ENCODE measurements at places on chromosomes 7 and 10.

DNA sequence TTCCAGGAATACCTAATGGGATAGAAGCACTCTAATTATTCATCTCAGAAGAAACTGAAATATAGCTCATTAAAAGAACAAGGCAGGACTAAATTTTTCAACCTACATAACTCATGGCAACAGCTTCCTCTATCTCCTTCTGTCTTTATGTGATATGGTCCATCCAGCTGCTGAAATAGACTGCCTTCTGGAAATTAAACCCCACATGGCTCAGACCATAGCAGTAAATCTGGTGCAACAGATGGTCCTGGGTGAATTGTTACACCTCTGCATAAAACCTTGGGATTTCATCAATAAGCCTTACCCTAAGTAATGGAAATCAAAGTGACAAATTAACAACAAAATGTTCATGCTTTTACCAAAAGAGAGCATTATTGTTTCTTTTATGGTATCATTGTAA is 205.6 kb upstream of the CSTF2T start:
- DNase-seq, result no peak

- no peak for DNase-seq
Observed at GRCh38 chr7:12907774-12908173, 220.3 kb downstream of the ARL4A start.

GRCh38 chr10:46216003-46216634 is 70.7 kb upstream of the ANTXRL start:
- no peak for DNase-seq

DNA sequence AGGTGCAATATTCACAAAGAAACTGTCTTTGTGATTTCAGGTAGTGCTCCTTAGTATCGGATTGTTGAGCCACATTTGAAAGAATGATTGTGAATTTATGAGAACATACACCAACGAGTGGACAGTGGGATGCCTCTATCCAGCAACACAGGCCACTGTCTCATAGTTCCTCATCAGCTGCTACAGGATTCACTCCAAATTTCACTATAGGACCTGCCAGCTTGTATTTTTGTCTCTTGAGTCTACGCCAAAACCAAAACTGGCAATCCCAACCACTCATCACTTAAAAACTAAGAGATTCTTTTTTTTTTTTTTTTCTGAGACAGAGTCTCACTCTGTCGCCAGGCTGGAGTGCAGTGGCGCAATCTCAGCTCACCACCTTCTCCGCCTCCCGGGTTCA is 964.5 kb downstream of the CNTNAP2 start:
- DNase-seq, result no peak

GRCh38 chr10:4315551-4315950 is 510.5 kb upstream of the AKR1E2 start:
- DNase-seq, result peak; percentile 66

DNA sequence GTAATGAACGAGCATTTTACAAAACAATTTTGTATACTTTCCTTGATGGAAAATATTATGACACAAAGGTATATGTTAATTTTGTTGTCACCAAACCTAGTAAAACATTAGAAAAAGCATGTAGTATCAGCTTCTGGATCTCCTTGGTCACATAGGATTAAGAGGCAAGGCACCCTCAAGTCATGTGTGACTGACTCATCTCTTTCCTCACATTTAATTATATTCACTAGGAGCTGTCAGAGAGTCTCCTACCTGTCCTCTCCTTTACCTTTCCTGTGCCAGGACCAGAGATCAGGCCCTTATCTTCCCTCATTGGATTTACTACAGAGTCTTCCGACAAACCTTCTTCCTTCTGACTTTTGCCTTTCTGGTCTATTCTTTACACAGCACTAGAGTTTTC is 111.3 kb upstream of the RPA3 start:
- DNase-seq, result no peak

GRCh38 chr10:6148908-6149307 is 53.8 kb upstream of the PFKFB3 start:
- no peak for DNase-seq

DNA sequence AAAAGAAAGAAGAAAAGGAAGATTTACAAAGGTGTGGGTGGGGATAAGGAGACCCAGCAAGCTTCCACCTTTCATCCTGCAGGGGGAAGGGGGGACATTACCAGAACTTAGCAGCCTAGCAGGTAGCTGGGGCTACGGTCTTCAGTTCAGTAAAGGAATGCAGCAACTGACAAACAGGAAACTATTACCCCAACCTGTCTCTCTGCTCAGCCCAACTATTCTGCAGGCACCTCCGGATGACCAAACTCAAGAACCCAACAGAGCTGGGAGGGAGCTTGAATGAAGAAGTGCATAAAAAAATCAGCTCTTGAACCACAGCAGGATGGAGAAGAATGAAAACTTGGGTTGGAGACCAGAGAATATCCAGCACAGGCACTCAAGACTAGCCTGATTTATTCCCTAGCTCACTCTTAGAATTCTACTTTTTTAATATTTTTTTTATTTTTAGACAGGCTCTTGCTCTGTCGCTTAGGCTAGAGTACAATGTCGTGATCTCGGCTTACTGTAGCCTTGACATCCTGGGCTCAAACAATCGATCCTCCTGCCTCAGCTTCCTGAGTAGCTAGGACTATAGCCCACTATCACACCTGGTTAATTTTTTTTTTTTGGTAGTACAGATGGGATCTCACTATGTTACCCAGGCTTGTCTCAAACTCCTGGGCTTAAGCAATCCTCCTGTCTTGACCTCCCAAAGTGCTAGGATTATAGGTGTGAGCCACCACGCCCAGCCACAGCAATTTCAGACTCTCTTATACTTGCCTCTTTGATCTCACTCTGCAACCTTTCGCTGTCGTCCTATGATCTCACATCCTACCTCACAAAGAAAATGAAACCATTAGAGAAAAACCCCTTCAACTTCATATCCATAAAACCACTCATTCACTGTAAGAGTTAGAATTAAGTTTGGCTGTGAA is 18.5 kb upstream of the C10orf67 start:
- DNase-seq, result no peak

DNA sequence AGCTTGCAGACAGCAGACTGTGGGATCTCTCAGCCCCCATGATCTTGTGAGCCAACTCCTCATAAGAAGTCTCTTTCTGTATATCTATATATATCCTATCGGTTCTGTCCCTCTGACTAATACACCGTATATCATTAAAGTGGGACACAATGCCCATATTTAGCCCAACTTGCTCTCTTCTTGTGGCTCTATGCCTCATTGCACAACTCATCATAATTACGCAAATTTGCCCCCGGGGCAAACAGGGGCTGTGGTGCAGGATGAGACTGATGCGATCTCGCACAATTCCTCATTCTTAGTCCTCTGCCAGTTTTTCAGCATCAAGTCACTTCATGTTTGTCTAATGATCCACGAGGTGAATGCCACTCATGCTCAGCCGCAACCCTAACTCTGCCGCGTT is 183.2 kb downstream of the PRPF18 start:
- DNase-seq, result no peak

DNA sequence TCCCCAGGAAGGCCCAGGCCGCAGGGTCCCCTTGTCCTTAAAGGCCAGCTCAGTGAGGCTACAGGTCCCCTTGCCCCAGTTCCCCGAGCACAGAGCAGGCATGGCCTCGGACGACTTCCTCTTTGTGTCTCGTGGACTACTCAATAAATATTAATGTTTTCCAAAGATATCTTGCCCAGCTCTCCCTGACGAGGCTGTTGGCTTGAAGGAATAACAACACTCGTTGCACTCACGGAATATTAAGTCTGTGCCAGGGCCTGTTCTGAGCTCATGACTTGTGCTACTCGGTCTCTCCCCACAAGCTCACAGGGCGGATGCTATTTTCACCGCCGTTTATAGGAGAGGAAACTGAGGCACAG is 68.2 kb downstream of the CUX1 start:
- DNase-seq, result no peak

- DNase-seq, result no peak
Observed at GRCh38 chr7:2152646-2153045, 80.1 kb downstream of the MAD1L1 start.

DNA sequence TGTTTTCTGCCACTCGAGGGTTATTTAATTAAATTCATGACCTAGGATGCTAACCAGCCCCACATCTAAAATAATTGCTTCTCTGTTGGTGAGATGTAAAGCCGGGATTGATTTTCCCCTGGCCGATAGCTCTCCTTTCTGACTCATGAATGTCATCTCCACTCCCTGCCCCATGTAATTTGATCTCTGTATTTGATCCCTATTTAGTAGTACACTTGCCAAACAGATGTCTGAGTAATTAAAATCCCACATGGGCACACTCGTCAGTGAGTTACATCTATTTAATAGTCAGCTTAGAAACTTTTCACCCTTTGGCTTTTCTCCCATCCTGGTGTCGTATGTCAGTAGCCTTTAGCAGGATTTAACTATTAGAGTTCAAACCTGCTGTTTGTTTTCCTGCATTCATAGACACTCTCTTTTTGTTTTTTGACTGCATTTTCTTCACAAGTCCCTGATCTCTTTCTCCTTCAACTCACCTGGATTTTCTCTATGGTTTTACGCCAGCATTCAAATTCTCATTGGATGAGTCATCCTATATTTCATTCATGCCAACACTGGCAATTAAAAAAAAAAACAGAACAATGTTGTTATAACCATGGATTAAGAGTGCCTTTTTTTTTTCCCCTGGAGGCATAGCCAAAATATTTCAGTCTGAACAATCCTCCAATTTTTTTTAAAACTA is 82.7 kb downstream of the SPAG6 start:
- DNase-seq, result no peak

- DNase-seq, result no peak
Observed at GRCh38 chr7:57487957-57488356, 38.0 kb downstream of the ZNF716 start.

DNA sequence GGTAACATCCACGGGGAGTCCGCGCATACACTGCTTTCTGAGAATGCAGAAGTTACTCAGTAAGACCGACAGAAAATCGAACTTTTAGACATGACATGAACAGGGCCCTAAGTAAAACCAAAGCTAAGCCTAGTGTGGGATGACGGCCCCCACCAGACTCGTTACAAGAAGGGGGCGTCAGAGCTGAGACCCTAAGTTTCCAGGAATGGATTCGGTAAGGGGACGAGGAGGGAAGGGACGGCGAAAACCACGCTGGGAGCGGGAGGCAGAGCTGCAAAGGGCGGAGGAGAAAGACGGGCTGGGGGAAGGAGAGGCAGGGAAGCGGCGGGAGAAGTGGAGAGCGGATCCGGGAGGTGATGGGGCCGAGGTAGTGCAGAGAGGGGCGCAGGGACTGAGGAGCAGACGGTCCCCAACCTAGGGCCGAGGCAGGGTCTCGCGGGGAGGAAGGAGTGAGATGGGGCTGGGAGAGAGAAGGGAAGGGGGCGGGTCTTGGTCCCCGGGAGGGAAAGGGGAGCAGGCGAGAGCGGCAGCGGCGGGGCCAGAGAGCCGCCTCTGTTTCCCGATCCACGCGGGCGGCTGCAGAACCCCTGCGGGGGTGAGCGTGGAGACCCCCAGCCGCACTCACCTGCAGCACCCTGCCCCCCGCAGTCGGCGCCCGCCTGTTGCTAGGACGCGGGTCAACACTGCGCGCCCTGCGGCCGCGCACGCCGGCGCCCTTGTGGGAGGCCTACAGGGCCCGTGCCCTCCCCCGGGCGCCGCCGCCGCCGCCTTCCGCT is 513 bp downstream of the ODAD2 start:
- DNase-seq, result no peak

GRCh38 chr10:59135275-59135674 is 41.2 kb upstream of the PHYHIPL start:
- no peak for DNase-seq

GRCh38 chr7:85065306-85065705 is 121.5 kb downstream of the SEMA3D start:
- no peak for DNase-seq

DNA sequence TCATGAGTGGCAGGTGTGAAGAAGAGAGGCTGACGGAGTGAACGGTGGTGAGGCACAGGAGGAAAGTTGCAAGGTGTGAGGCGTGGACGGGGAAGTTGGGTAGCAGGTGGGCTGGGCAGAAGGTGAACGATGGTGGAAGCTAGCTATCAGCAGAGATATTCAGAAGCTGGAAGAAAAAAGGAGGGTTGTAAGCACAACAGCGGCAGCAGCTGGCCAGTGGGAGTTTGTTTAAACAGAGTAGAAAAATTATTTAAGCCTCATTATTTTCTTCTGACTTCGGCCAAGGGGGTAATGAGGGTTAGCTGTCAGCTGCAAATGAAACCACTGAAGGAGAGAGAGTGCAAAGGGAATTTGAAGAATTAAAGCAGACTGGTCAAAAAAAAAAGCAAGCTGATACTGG is 62.1 kb upstream of the PRKAR2B start:
- DNase-seq, result no peak

DNA sequence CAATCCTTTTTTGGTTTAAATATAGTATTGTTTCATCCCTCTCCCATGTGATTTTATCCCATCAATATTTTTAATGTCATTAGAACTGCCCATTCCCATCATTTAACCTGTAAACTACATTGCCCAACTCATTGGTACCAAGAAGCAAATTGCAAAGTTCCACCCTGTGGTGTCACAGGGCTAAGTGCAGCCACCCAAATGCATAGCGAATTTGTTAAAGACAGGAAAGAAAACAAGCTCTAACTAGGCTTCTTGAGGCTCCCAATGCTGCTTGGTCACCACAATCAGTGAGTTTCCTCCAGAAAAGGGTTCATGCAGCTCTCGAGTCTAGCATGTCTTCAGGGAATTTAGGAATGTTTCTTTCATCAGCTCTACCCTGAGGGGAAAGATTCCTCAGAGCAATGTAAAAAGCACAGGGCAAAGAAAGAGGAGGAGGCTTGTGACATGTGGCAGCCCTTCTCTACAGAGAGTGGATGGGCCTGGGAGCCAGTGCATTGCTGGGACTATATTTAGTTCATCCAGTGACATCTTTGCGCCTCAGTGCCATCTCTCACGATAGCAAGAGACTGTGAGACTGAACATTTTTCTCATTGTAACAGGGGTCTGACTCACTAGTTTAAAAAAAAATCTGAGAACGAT is 58.1 kb downstream of the CAV1 start:
- DNase-seq, result no peak

DNA sequence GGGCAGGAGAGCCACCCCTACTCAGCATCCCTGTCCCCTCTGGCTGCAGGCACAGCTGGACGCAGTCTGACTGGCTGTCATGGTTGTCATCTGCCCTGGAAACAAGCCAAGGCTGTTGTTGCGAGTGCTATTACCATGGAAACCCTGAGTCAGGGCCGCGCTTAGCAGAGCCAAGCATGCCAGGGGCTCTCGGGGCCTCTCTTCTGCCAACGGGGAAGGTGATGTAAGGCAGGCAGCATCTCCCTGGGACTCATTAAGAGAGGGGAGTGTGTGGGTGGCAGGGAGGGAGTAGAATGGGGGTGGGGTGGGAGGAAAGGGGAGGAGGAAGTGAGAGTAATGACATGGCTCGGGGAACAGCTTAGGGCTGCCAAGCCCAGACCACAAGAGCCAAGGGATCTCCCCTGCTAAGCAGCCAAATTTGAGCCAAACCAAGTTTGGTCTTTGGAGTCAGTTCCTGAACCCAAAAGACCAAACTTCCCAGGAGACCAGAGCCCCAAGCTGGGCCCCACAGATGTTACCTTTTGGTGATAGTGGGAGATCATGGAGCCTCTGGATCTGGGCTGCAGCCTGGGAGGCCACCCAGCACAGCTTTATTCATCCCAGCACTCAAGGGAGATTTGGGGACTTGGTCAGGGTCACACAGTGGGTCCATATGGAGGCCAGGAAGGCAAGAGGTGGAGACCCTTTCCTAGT is 67.6 kb downstream of the TMEM130 start:
- DNase-seq, result no peak

- no peak for DNase-seq
Observed at GRCh38 chr7:127000725-127001124, 252.0 kb downstream of the GRM8 start.

- no peak for DNase-seq
Observed at GRCh38 chr10:19908991-19909696, 92.9 kb downstream of the PLXDC2 start.

Data from tibial nerve (tissue), 4 donors.